Thymus (tissue), 14 donors: ENCODE measurements at places on chromosomes 6 and 20. TPM values are rescaled to one million over a fixed set of nuclear protein-coding genes. Genes with fewer than 3 reads are reported as not detected.

DNA sequence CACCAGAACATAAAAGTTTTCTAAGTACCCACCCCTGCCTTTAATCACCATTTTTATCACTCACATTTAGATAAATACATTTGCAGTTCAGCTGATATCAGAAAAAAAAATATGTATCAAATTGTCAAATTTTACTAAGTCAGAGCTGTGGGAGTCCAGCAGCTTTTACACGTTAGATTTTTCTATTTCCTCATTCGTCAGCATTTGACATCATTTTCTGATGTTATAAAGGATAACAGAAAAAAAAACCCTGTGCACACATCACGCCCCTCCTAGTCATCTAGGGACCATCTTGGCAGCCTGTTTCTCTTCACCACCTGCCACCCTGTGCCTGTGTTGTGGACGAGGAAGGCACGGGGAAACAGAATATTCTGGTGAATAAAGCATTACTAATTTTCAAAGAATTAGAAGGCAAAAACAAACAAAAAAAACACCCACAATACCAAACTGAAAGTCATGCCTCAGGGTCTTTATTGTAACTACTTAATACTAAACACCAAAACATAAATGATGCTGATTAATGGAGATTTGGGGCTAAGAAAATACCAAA, 12.4 kb downstream of the B4GALT5 start:
- no peaks in the 10 kb centered on the region for H3K27me3 ChIP-seq
- peaks cover 4% of the 10 kb centered on the region for H3K4me1 ChIP-seq
- no peak overlapping the region for H3K27ac ChIP-seq
- no peak overlapping the region for H3K4me3 ChIP-seq
- H3K36me3 ChIP-seq = no peaks in the 10 kb centered on the region

DNA sequence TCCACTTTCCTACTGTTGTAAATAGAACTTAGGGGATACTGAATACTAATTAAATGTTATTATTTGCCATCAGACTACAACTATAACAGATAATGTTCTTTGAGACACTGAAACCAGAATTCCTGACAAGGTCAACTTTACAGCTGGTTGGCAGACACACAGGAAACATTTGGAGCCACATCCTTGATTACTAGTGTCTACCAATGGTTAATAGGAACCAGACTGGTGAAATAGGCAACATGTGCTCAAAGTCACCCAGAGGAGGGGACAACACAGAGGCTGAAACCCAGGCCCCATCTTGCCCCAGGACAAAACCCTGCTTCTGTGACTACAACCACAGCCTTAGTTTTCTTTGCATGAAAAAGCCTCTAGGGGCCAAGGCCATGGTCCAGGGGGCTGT, 47.8 kb upstream of the NT5E start:
- no peaks in the 10 kb centered on the region for H3K27me3 ChIP-seq
- H3K36me3 ChIP-seq = no peaks in the 10 kb centered on the region
- H3K27ac ChIP-seq = no peak overlapping the region
- no peak overlapping the region for H3K4me3 ChIP-seq

- H3K27ac ChIP-seq = no peak overlapping the region
- no peaks in the 10 kb centered on the region for H3K4me1 ChIP-seq
- no peaks in the 10 kb centered on the region for H3K36me3 ChIP-seq
- no peaks in the 10 kb centered on the region for H3K27me3 ChIP-seq
- no peak for DNase-seq
Observed at GRCh38 chr20:4443016-4443415, 278.7 kb upstream of the PRND start.

Gene PRL
- 1.1 TPM for total RNA-seq

Gene ZSCAN16
- total RNA-seq = 8.5 TPM

DNA sequence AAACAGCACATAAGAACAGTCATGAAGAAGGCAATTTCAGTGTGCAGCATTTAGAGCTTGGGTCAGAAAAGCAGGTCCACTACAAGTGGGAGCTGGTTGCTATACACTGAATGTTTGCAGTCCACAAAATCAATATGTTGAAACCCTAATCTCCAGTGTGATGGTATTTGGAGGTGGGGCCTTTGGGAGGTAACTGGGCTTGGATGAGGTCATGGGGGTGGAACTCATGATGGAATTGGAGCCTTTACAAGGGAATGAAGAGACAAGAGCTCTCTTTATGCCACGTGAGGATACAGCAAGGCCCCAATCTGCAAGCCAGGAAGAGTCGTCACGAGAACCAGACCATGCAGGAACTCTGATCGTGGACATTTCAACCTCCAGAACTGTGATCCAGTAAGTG, 216.7 kb upstream of the SLC35B3 start:
- H3K4me3 ChIP-seq = no peak overlapping the region
- H3K27ac ChIP-seq = no peak overlapping the region
- H3K4me1 ChIP-seq = no peaks in the 10 kb centered on the region
- H3K36me3 ChIP-seq = no peaks in the 10 kb centered on the region
- H3K27me3 ChIP-seq = no peaks in the 10 kb centered on the region
- no peak for DNase-seq

DNA sequence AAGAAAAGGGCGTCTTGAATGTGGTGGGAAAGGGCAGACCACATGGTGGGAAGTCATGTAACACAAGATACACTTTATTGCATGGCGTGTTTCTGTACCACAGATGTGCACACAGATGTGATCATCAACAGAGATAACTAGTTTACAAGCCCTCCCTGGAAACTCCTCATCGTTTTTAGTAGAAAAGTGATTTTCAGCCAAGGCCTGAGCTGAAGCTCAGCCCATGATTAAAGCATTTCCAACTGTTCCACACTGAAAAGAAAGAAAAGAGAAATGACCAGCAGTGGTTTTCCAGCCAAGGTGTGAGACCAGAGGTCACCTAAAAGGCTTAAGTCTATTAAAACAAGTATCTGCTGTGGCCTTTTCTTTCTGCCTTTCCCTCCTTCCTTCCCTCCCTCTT, 463.9 kb upstream of the JAG1 start:
- no peaks in the 10 kb centered on the region for H3K4me1 ChIP-seq
- H3K36me3 ChIP-seq = no peaks in the 10 kb centered on the region
- no peak for DNase-seq
- H3K27ac ChIP-seq = no peak overlapping the region
- H3K27me3 ChIP-seq = no peaks in the 10 kb centered on the region

GRCh38 chr6:41639809-41640371, 1.6 kb downstream of the MDFI start:
- no peak overlapping the region for H3K27ac ChIP-seq
- no peak overlapping the region for H3K4me3 ChIP-seq
- H3K36me3 ChIP-seq = no peaks in the 10 kb centered on the region
- peaks cover 62% of the 10 kb centered on the region for H3K27me3 ChIP-seq
- no peak for DNase-seq

Gene ZNF334
- 3.8 TPM for total RNA-seq

Gene TPBG
- 5.3 TPM for total RNA-seq

GRCh38 chr20:15251171-15251570, 913.8 kb upstream of the FLRT3 start:
- no peak for DNase-seq
- H3K27me3 ChIP-seq = no peaks in the 10 kb centered on the region
- no peaks in the 10 kb centered on the region for H3K36me3 ChIP-seq
- no peak overlapping the region for H3K4me3 ChIP-seq

- H3K27ac ChIP-seq = no peak overlapping the region
- H3K36me3 ChIP-seq = no peaks in the 10 kb centered on the region
- no peaks in the 10 kb centered on the region for H3K27me3 ChIP-seq
Observed at GRCh38 chr6:26296857-26297648, 67.9 kb upstream of the BTN3A2 start.

Gene CD164
- 234 TPM for total RNA-seq

DNA sequence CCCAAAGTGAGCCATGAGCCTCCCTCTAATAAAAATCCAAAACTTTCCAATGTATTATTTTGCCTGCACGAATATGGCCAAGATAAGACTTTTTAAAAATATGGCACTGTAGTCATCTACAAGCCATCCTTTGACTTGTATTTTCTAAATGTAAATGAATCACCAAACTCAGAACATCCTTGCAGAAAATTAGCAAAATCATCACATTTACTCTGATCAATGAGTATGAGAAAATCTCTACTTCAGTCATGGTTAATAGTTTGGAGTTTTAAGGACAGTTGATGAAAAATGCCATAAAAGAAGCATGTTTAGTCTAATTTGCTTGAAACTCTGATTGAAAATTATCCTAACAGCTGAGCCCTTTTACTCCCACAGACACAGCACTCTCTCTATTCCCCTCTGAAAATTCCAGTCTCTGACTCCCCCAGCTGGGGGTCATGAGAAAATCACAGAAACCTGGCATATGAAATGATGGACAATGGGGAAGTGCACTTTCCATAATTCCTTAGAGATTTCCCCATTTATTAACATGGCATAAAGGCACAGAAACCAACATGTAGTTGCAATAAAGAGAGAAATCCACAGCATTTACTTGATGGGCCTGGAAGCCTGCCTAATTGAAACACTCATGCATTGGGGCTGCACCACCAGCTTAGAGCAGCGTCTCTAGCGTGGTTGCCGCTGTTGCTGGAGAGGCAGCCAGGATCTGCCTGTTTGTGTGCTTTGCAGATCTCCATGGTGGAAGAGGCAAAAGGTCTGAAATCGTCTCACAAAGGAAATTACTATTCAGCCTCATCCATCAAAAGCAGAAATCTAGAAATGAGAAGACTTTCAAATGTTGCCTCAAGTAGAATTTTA, 214.0 kb downstream of the WDR27 start:
- H3K4me1 ChIP-seq = no peaks in the 10 kb centered on the region
- H3K27me3 ChIP-seq = no peaks in the 10 kb centered on the region
- no peak overlapping the region for H3K27ac ChIP-seq

Gene FAM110A
- total RNA-seq = 7.2 TPM

GRCh38 chr20:62732842-62733525, 24.3 kb downstream of the NTSR1 start:
- peaks cover 47% of the 10 kb centered on the region for H3K4me1 ChIP-seq
- no peak overlapping the region for H3K27ac ChIP-seq
- no peak for DNase-seq
- no peaks in the 10 kb centered on the region for H3K36me3 ChIP-seq
- peaks cover 13% of the 10 kb centered on the region for H3K27me3 ChIP-seq
- no peak overlapping the region for H3K4me3 ChIP-seq

Gene RCAN2
- 2.0 TPM for total RNA-seq

DNA sequence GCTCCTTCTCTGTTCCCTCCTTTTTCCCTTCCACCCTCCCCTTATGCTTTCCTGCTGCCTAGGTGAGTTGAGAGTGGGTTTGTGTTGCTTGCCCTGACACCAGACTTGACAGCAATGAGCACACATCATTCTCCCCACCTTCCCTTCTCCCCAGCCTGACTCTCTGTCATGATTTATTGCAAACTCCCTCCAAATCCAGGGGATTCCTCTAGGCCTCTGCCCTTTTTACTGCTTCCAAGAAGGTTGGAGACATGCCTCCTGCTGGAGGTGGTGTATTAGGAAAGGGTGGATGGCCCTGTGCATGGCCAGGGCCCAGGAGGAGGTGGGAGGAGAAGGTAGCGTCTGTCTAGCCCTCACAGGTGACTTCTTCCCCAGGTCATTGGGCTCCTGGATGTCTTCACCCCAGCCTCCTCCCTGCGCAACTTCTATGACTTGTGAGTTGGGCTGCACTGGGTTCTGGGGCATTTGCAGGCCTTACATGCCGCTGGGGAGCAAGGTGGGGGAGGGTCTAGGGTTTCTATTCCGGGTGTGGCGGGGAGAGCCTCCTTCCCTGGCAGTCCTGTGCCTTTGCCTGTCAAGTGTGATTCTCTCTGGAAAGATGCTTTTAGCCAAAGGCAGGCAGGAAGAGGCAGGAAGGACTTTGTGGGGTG, 2.1 kb downstream of the MAPK13 start:
- H3K4me3 ChIP-seq = no peak overlapping the region
- no peak for DNase-seq
- H3K27ac ChIP-seq = no peak overlapping the region
- H3K4me1 ChIP-seq = peaks cover 10% of the 10 kb centered on the region
- H3K36me3 ChIP-seq = peaks cover 4% of the 10 kb centered on the region
- H3K27me3 ChIP-seq = peaks cover 21% of the 10 kb centered on the region

DNA sequence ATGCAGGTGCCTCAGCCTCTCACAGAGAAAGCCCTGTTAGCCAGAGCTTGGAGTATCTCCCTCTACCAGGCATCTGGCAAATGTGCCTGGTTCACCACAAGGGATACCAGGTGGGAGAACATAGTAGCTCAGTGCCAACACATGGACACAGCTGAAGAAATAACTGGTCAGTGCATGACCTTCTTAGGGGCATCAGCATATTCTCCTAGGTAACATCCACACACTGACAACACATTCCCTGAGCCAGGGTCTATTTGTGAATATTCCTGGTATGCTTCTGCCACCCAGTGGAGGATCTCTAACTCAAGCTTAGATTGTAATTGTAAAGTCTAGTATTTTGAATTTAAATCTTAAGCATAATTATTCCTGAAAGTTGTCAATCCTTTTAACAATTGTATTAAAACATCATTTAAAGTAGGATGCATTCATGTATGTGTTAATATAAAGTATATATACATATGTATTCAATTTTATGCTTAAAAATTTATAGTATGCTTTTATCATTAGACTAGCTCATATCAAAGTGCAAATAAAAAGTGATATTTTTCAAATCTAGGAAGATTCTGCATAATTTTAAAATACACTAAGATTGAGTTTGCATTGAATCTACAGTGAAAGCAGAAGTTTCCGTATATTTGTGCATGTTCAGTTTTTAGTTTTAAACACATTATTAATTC, 45.3 kb upstream of the COL21A1 start:
- peak; percentile 1 for DNase-seq
- H3K27me3 ChIP-seq = no peaks in the 10 kb centered on the region
- H3K27ac ChIP-seq = no peak overlapping the region
- no peaks in the 10 kb centered on the region for H3K4me1 ChIP-seq
- H3K36me3 ChIP-seq = no peaks in the 10 kb centered on the region

DNA sequence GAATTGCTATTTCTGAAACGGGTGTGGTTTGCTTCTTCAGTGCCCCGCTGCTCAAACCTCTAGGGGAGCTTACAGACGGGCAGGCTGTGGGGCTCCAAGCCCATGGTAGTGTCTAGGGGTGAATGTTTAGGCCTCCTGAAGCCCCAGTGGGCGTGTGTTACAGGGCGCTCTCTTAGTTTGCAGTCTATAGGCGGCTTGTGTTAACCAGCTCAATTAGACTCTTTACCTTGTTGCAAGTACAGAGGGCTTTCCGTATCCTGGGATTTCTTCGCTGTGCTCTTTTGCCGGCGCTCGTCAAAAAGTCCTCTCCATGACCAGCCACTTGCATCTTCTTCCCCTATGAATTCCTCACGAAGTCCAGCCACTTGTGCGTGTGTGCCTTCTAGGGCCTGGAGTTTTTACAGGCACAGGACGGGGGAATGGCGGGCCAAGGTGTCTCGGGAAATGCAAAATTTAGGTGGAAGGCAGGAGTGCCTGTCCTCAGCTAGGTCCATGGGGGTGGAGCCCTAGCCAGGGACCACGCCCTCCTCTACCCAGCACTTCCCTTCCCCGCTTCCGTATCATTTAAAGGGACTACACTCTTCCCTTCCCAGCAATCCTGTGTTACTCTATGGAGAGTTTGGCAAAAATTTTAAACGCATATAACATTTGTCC, 94.5 kb downstream of the HTR1B start:
- H3K4me1 ChIP-seq = no peaks in the 10 kb centered on the region
- no peak overlapping the region for H3K4me3 ChIP-seq
- no peaks in the 10 kb centered on the region for H3K27me3 ChIP-seq
- no peak overlapping the region for H3K27ac ChIP-seq
- DNase-seq = no peak

GRCh38 chr20:38412877-38413577, 22.1 kb downstream of the SNHG17 start:
- no peak overlapping the region for H3K4me3 ChIP-seq
- H3K27ac ChIP-seq = no peak overlapping the region
- no peaks in the 10 kb centered on the region for H3K4me1 ChIP-seq
- no peaks in the 10 kb centered on the region for H3K27me3 ChIP-seq
- DNase-seq = no peak
